ENCODE measurements at places on chromosomes 6 and 20.

DNA sequence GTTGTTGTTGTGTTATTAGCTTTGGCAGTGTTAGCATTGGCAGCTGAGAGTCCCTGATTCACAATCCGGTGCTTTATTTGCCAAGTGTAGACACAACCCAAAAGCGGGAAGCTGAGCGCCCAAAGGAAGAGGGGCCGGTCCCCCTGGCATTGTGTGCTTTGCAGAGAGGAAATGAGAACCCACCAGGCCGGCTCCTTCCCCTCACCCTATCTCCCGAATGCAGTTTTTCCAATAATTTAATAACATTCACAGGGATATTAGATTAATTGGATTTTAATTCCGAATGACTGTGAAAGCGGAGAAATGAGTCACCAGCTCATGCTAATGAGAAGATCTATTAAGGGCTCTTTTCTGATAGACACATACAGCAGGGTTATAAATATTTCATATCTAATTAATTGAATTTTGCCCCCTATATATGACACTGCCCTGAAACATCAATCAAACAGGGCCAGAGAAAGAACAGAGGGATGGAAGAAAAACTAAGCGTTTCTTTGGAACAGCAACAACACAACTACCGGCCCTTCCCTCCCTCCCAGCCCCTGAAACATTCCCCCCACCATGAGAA is 143.8 kb downstream of the MBOAT1 start:
- DNase-seq: no peak

DNA sequence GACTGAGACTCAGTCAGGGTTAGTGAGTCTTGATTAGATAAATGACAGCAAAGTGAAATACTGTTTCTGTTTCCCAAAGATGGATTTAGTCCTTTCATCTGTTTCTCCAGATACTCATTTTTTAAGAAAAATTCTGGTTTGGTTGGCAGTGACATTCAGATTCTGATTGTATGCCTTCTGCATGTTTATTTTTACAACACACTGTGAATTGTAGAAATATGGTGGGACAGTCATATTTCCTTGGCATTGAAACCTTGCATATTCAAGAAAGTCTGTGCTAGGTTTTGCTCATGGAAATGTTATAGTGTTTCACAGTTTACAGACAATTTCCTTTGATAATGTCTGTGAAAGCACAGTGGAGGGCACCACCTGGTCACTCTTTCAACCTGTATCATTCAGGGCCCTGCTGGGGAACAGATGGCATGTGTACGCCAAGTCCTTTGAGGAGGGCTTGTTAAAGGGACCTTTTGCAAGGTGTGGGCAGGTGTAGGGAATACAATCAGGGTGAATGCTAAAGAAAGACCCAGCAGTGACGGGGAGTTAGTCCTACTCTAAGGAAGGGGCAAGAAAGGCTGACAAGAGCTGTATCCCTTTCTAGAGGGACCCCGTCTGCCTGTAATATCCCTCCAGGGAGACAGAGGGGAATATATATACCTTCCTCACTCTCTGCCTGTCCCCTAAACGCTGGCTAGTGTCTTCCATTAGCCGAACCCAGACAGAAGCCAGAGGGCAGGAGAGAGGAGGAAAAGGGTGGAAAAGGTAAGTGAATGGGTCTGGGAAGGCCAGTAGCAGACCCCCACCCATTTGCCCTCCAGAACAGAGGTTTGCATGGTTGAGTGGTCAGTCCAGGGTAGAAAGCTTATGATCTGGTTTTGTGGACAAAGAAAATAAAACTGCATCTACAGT is 10.2 kb downstream of the PLCB4 start:
- no peak for DNase-seq

DNA sequence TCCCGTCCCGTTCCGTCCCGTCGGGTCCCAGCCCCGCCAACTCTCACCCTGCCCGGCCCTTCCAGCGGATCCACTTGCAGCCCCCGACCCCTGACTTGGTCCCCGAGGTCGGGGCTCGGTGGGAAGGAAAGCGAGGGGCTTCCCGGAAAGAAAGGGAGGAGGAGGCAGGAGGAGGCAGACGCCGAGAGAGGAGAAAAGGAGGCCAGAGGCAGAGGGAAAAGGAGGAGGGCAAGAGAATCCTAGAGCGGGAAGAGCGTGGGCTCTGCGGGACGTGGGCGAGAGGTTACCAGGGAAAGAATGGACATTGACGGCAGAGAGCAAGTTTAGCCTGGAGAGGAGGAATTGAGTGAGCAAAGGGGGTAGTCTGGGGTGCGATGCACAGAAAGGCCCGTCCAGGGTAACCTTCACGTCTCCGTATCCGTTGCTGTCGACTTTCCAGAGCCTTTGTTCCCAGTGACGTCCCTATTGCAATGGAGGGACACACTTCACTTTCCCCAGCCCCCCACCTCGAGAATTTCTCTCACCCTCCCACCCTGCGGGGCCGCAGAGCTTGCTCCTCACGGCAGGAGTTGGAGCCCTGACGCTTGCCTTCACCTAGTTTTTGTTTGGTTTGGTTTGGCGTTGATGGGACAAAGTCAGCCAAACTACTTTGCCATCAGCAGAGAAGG is 477 bp upstream of the MOXD1 start:
- DNase-seq: no peak

- no peak for DNase-seq
These were observed 1.4 kb upstream of the LAMA5 start for GRCh38 chr20:62368392-62368975.

GRCh38 chr6:27894839-27895762 is 17.1 kb downstream of the OR2B2 start:
- DNase-seq: peak; percentile 75

GRCh38 chr6:32191696-32192607 is 491 bp downstream of the GPSM3 start:
- DNase-seq: peak; percentile 29

GRCh38 chr6:159919011-159919511 is 28.3 kb downstream of the MAS1 start:
- DNase-seq: no peak

All from CD8-positive, alpha-beta memory T cell (primary cell).